ENCODE measurements at places on chromosomes 5 and 9.

- peak; percentile 47 for DNase-seq
Observed at GRCh38 chr9:107782789-107783188, 293.2 kb upstream of the KLF4 start.

GRCh38 chr9:32334112-32334511, 50.3 kb upstream of the ACO1 start:
- DNase-seq, result no peak

DNA sequence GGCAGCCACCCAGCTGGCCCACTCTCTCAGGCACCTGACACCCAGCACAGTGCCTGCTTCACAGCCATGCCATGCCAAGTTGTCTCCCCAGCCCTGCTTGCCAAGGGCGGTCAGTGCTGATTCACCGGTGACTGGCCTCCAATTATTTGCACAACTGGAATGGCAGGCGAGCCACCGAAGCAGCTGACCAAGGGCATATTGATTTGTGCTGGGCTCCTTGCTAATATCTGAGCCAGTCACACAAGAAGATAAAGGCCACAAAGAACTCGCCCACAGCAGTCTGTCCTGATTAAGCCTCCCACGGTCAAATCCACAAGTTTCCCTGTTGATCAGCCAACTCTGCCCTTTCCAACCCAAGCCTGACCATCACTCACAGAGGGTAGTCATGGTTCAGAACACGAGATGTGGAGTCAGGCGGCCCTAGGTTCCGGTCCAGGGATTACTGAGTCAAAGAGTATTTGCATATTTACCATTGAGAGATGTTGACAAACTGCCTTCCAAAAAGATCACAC, 6.4 kb upstream of the EEIG1 start:
- DNase-seq, result peak; percentile 60

DNA sequence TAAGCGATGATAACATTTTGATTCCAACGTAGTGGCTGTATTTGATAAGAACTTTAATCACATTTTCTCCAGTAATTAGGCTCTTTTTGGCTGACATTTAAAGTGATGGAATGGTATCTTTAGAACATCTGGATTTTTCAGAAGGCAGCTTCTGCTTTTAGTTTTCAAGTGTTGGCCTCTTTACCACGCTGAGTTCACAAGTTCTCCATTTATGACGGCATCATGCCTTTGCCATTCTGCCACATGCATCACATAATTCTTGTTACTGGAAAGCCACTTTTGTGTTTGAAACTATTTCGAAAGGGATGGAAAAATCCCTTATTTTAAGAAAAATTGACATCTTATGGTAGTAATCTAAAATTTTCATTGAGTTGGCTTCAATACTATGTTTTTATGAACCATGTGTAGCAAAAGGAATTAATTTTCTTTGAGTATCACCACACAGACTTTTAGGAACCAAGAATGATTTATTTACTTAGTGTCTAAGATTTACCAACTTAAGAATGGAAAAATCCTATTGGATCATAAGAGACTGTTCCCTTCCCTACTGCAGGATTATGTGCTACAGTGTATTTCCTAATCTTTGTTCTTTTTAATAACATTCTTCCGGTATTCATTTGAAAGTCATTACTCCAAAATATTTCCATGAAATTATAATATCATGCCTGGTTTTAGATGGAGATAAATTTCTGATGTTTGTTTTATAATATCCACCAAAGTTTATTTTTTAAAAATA, 344.2 kb downstream of the ADGRV1 start:
- DNase-seq, result no peak

DNA sequence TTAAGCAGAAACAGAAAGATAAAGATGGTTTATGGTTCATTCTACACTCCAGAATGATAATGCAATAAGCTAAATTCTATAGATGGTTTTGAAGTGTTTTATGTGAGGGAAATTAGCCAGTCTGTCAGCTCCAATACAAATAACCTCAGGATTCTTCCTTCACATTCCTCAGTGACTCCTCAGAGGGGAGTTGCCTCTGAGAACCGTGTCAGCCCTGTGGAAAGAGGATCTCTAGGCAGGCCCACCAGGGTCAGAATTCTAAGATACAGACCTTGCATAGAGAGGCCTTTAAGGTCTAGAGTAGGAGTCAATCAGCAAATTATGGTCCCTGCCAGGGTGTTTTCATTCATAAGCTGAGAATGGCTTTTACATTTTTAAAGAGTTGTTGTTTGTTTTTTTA, 26.6 kb downstream of the RUSC2 start:
- peak; percentile 89 for DNase-seq

GRCh38 chr5:37893434-37894134, 53.7 kb upstream of the GDNF start:
- no peak for DNase-seq

DNA sequence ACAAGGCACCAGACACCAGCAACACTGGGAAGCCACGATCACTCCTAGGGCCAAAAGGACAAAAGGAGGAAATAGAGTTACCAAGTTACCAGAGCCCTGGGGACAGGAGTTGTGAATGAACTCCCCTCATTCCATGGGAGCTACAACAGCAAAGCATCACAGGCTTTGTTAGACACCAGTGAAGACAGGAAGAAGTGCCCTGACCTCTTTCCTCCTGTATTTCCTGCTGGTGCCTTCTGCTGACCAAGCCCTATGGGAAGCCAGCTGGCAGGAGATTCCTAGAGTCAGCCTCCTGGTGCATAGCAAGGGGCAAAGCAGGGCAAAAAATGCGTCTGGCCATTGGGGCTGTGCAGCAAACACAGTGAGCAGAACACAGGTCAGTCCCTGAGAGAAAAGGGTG, 374.7 kb downstream of the ZSWIM6 start:
- no peak for DNase-seq

GRCh38 chr5:76082772-76083554, at the start of gene SV2C:
Gene SV2C (plus strand): TSS chr5:76083383. CDS start chr5:76131751, 48,368 bp downstream.
- peak; percentile 5 for DNase-seq

DNA sequence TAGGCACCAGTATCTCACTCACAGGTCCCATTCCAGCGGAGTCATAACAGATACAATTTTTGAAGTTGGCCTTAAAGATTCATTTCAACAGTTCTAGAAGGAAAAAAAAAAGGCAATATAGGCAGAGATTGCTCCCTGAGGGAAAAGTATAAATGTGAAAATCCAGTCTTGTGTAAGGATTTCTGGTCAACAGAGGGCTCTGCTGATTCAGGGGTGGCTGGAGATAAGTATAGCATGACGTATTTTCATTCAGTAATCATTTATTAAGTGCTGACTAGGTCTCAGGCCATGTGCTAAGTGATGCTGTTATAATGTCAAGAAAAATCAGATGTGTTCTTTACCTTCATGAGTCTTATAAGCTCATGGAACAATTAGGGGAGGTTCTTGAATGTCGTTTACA, 377.3 kb upstream of the MEF2C start:
- peak; percentile 17 for DNase-seq

- DNase-seq, result no peak
Observed at GRCh38 chr9:77929942-77930341, 101.7 kb downstream of the GNAQ start.

GRCh38 chr5:38845526-38846378, at the start of gene OSMR:
Gene OSMR (plus strand): TSS chr5:38846012. CDS start chr5:38869045, 23,033 bp downstream.
- peak; percentile 99 for DNase-seq

DNA sequence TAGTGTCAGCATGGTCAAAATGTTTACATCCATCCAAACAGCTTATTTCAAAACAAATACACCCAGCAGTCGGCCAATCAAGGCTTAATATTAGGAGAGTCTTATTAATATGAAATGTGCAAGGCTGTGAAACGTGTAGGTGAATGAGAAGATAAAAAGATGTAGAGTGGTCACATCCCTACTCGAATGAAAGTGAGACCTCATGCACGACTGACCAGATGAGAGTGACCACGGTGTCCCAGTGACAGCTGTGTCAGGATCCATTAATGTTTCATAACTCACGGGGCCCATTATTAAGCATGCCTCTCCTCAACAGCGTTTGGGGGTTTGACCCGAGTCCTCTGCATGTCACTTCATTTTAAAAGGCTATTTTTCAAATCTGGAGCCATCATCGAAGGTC, 39.4 kb upstream of the SSBP2 start:
- no peak for DNase-seq

GRCh38 chr5:79774171-79774854, 84.7 kb downstream of the CMYA5 start:
- DNase-seq, result peak; percentile 8

DNA sequence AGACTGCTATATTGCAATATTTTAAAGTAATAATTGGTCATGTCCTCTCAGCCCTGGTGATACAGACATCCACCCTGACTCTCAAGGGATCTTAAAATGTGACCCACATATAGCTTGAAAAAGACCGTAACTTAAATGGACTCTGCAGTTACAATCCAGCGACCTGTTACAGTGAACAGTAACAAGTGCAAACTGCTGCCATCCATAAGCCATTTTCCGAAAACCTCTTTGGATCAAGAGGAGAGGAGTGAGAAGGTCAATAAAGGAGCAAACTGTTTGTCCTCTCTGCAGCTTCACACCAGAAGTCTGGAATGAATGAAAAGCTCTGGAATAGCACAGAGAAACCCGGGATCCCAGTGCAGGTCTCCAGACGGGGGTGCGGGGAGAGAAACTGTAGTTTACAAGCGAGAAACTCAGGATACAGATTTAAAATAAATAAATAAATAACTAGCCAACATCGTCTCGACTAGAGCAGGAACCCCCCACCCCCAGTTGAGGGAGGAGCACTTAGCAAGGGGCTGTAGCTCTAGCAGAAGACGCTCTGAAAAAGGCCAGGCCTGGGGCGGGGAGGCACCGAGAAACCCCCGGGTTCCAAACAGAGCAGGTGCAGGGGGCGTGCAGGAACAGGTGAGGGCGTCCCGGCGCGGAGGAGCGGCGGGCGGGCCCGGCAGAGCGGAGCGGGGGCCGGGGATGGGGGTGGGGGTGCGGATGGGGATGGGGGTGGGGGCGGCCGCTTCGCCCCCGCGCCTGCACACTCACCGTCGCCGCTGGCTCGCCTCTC, 572 bp downstream of the ZDHHC21 start:
- no peak for DNase-seq

DNA sequence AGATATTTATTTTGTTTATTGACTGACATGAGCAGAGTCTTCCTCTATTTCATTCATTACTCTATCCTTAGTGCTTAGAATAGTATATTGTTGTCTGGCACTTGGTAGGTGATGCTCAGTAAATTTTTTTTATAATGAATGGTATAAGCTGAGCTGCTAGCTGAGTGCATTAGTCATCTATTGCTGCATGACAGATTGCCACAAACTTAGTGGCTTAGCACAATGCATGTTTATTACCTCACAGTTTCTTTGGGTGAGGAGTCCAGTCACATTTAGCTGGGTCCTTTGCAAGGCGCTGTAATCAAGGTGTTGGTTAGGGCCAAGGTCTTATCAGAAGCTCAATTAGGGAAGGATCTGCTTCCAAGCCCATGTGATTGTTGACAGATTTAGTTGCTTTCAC, 23.1 kb downstream of the SMAD5 start:
- DNase-seq, result no peak

GRCh38 chr5:19745247-19745646, 242.8 kb downstream of the CDH18 start:
- DNase-seq, result no peak

- DNase-seq, result peak; percentile 53
Observed at GRCh38 chr5:61450493-61451279, 118.6 kb downstream of the ZSWIM6 start.

DNA sequence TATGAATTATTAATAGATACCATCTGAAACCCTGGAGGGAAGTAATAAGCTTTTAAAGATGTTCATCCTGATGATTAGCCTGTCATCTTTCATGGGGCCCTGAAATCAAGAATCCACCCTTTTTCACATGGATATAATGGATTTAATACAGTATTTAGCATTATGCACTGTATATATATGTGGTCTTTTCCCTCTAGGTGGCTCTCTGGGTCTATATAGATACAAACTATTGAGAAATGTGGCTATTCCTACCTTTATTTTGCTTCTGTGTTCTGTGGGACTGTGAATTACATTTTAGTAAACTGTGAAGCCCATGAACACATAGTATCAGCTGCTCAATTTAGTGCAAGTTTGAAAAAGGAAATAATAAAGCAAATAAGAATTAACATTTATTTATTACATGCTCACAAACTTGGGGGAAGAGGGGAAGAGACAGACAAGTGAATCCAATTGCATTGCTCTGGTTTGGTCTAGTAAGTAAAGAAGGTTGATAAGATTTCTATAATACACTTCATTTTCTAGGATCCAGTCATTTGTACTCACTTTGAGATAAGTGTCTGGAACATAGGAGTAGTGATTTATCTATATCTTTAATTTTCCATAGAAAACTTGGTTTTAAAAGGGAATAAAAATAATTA, 112.2 kb downstream of the SCAMP1 start:
- DNase-seq, result peak; percentile 48

DNA sequence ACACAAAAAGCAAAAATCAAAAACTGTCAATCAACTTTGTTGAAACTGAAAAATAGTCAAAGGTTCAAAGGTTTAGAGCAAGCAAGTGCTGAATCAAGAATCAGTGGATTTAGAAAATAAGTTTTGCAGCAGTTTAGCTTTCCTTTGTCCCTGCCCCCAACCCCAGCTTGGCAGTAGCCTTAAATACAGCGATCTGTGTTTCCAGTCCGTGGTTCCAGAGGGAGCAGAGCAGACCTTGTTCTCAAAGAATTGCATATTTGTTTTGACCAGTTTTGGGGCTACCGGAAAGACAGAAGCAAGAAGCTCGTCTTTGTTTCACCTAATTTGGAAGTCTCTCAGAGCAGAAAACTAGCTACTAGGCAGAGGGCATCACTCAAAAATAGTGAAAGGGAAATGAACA, 57.2 kb upstream of the PRDM9 start:
- DNase-seq, result no peak

- no peak for DNase-seq
Observed at GRCh38 chr9:9730174-9730573, 882.6 kb downstream of the PTPRD start.

DNA sequence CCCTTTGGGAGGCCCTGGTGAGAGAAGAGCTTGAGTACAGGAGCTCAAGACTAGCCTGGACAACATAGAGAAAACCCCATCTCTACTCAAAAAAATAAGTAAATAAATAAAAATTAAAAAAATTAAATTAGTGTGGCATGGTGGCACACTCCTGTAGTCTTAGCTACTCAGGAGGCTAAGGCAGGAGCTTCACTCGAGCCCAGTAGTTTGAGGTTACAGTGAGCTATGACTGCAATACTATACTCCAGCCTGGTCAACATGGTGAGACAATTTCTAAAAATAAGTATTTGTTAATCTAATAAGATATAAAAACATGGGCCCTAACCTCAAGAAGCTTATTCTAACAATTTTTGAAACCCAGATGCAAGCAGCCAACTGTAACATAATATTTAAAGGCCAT, 7.6 kb downstream of the RNF38 start:
- no peak for DNase-seq
